Fibroblast of the conjunctiva (primary cell): ENCODE measurements at places on chromosomes 2 and 18.

DNA sequence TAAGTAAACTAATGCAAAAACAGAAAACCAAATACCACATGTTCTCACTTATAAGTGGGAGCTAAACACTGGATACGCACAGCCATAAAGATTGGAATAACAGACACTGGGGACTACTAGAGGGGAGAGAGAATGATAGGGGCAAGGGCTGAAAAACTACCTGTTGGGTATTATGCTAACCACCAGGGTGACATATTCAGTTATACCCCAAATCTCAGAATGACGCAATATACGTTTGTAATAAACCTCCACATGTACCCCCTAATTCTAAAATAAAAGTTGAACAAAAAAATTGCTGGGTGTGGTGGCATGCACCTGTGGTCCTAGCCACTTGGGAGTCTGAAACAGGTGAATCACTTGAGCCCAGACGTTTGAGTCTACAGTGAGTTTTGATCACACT is 157.2 kb downstream of the EXOC6B start:
- no peak for DNase-seq

GRCh38 chr18:49837889-49838288 is 24.6 kb upstream of the ACAA2 start:
- DNase-seq, result no peak

DNA sequence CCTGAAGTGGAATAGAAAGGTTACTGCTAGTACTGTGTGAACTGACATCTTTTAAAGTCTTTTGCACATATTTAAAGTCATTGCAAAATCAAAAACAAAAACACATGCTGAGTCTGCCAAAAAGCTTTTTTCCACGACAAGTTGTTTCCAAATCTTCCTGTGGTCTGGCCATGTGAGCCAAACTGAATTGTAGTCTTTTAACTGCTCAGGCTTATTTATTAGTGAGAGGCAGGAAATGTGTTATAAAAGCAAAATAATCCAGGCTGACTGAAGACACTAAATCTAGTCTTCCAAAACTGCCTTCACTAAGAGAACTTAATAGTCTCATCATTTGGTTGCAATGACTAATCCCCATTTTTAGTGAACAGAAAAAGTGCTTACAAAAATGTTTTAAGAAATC is 2.3 kb downstream of the KRCC1 start:
- DNase-seq, result peak; percentile 52

DNA sequence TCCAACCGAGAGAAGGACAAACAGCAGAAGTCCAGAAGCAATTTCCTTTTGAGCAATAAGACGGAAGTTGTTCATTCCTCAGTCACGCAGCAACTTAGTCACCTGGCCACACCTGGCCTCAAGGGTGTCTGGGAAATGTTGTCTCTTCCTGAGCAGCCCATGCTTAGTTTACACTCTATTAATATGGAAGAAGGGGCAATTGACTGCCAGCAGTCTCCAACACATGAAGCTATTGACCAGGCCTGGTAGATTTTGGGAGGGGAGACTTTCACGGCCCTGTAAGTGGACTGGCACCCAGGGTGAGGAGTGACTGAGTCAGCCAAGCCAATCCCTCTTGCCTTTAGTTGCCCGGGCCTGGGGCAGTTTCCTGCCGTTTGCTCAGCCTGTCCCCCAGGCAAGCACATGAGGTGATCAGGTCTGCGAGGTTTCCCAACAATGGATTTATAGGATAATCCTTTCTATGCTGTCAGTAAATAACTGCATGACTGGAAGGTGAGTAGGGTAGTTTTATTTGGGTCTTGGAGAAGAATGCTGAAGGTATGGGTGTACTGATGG is 43.8 kb upstream of the PPP4R1 start:
- no peak for DNase-seq

DNA sequence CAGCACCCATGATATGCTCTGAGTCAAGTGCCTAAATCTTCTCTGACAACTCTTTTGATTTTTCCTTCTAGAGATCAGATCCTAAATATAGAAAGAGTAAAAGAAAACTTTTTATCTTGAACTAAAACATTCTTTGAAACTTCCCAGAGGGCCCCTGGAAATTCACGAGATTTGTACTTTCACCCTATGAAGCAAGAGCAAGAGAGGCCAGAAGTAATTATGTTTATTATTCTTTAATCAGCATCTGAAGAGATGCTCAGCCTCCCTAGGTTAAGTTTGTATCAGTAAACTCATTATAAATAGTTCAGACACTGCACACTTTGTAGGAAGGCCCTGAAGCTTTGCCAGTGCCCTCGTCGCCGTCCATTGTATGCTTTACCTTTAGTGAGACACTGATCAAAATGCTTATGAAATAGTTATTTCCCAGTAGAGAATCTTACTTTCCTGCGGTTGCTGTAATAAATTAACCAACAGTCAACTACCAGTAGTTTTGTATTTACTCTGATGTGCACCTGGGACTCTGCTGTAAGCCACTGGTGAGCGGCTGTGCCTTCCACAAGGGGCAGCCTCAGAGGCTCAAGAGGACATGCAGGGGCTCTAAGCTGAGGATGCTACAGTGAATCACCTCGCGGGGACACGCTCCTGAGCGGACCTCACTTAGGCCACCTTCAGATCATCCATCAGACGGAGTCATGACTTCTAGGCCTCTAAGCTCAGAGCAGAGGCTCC is 71.9 kb downstream of the BIN1 start:
- no peak for DNase-seq

DNA sequence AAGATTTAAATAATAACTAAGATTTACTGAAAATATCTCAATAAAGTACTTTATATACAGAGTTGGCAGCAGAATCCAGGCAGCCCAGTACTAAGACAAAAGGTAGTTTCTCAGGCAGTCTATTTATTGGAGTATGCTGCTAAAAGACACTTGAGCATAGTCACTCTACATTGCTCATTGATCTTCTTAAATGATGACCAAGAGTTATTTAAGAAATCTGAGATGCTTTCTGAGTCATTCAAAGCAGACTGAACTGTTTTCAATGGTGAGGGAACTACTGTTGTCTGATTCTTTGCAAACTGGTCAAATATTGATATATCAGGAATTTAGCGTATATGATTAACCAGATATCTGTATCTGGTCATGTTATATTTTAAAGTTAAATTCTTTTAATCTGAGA is 133.6 kb downstream of the PHLPP1 start:
- no peak for DNase-seq

- DNase-seq, result no peak
Measured at GRCh38 chr2:206225435-206226232, 48.8 kb upstream of the ZDBF2 start.

DNA sequence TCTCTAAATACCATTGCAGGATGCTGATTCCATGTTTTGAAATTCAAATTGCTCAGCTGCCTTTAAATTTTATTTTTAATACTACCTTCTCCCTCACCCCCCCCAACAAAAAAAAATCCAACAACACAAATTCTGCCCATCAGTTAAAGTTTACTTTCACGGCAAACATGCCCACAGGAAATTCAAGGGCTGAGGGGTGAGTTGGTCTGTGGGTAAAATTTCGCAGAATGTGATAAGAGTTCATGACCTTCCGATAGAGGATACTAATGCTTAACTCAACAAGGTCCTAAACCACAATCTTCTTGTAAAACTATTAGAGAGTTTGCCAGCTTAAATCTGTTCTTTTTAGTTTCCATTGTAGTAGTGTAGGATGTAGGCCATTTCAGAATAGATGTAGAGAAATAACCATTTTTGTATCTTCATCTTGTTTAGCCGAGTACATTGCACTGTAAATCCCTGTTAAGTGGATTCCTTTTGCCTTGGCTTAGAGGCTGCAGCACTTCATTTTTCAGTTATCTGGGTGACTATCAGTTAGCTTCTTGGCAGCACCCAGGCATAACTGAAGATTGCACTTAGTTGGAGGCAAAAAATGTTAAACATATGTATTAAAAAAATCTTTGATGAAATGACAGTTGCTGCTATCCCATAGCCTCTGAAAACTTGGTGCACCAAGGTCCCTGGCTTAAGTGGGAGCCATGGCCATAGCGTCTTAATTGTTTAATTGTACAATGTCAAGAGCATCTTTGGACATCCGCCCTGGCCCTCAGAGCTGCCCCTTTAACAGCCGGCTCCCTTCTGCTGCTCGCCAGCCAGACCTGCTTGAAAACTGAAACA is 232.3 kb downstream of the HAUS1 start:
- DNase-seq, result no peak

GRCh38 chr2:102634831-102635241 is 15.5 kb downstream of the SLC9A2 start:
- DNase-seq, result no peak

- no peak for DNase-seq
Measured at GRCh38 chr2:173880561-173880960, 84.6 kb downstream of the SP3 start.

- no peak for DNase-seq
Measured at GRCh38 chr2:24008672-24009366, 1.1 kb upstream of the MFSD2B start.

GRCh38 chr2:6945087-6945813 is 28.0 kb downstream of the RNF144A start:
- DNase-seq, result no peak

- no peak for DNase-seq
Measured at GRCh38 chr18:46213295-46213694, 109.1 kb downstream of the HAUS1 start.

DNA sequence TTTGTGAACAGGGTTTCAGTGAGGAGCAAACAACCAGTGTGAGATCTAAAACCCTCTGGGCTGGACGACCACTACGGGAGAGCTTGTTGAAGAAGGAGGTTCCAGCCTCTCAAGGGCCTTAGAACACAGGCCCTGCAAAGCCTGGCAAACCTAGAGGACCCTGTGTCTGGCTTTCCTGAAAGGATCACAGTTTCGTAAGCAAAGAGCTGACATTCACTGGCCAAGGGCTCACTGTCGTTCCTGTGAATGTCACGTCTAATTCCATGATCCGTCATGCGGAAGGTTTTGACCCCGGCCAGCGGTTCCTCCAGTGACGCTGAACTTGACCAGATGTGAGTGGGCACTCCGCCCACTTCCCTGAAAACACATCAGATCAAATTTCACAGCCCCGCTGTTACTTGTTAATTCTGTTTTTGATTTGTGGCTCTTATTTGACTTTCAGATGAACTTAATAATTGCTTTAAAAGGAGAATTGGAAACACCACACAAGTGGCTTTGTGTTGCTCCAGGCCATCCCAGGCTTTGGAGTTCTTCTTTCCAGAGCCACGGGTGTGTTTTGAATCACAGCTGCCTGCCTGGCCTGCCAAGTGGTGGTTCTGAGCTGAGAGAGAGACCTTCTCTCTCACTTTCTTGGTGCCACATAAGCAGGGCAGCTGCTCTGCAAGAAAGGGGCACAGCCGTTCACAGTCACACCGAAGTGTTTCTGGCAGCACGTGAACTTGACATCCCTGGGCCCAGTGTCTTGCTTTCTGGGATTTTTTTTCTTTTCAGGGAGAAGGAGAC is 308.4 kb downstream of the NDUFA10 start:
- DNase-seq, result peak; percentile 28

GRCh38 chr2:156592809-156593593 is 156.8 kb downstream of the GPD2 start:
- no peak for DNase-seq

DNA sequence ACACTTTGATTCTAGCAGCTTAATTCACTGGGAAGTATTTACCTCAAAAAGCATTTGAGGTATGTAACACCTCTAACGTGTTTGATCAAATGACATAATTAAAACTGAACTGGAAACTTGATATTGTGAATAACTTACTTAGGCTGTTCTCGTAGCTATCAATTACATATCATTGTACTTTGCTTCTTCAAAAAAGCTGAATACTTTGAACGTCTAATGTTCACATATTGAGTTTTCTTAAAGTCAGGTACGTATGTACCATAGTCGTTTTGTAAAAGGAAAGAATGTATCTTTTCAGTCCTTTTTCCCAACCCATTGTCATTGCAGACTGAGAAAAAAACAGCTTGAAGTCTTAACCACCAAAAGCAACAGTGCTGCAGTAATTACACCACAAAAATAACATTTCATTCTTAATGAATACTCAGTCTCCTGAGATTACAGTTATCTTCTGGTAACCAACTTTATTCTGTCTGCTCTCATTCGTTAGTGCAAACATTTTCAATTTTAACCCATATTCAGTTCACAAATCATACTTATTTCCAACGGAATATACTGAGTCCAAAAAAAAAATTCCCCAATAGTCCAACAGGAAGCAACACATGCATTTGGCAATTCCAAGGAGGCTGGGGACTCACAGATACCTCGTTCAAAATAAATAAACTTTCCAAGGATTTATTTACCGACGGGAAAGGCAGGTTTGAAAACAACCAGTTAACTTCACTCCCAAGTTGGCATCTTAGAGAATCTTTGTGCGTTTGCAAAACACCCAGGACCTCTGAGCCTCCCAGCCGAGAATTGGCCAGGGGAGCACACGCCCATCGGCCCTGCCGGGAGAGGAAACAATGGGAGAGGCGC is 1.1 kb downstream of the CHN1 start:
- DNase-seq, result no peak

- no peak for DNase-seq
Measured at GRCh38 chr18:41216341-41217003, 738.6 kb upstream of the PIK3C3 start.

DNA sequence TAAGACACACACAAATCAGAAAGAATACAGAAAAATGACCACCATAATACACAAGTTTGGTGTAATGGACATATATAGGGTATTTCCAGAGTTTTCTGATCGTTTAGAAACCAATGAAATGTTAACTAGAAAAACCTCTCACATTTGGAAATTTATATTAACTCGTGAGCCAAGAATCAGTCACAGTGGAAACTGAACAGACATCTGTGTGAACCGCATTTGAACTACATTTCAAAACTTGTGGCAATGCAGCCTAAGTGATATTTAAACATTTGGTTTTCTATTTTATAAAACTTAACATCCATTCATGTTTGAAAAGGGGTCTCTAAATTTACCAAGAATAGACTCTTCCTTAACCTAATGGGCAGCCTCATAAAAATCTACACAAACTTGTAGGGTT is 29.0 kb upstream of the KCNG2 start:
- no peak for DNase-seq

DNA sequence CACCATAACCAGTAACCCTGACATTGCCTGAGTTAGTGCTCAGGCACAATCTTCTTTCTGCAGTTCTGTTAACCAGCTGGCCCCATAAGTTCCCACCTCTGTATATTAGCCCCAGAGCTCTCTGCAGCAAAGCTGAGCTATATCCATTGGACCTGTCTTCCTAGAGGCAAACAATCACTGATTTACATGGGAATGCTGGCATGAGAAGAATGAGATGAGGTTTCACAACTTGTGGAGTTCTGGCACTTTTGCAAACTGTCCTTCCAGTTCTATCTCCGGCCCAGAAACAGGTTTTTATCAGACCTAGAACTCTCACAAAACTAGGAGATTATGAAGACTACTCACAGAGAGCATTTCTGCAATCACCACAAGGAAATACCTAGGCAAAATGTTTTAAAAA is 7.9 kb upstream of the CCBE1 start:
- no peak for DNase-seq

DNA sequence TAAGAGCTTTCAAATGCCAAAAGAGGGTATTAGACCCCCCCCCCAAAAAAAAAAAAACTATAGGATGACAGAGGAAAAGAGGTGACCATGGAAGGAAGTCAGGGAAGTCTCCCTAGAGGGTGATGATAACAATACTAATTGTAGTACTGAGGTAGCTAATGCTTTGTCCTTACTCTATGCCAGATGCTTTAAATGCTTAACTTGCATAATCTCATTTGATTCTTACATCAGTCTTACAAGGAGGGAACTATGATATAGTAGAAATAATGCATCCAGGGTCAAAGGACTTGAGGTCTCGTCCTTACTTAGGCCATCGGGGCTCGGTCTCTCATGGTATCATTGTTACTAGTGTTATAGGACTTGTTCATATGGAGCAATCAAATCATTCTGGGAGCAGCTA is 9.1 kb downstream of the IDH1 start:
- no peak for DNase-seq
